ENCODE measurements at places on chromosomes 7 and 10.
A peak's percentile ranks its signal among the peaks of the same experiment; 100 is the strongest.

DNA sequence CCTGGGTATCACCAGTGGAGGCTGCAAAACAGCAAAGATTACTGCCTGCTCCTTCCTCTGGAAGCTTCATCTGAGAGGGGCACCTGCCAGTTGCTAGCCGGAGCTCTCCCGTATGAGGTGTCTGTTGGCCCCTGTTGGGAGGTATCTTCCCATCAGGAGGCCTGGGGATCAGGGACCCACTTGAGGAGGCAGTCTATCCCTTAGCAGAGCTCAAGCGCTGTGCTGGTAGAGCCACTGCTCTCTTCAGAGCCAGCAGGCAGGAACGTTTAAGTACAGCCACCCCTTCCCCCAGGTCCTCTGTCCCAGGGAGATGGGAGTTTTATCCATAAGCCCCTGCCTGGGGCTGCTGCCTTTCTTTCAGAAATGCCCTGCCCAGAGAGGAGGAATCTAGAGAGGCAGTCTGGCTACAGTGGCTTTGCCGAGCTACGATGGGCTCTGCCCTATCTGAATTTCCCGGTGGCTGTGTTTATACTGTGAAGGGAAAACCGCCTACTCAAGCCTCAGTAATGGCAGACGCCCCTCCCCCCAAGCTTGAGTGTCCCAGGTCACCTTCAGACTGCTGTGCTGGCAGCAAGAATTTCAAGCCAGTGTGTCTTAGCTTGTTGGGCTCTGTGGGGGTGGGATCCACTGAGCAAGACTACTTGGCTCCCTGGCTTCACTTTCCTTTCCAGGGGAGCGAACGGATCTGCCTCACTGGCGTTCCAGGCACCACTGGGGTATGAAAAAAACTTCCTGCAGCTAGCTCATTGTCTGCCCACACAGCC is 19.6 kb downstream of the SEMA3E start:
- no peak for DNase-seq

DNA sequence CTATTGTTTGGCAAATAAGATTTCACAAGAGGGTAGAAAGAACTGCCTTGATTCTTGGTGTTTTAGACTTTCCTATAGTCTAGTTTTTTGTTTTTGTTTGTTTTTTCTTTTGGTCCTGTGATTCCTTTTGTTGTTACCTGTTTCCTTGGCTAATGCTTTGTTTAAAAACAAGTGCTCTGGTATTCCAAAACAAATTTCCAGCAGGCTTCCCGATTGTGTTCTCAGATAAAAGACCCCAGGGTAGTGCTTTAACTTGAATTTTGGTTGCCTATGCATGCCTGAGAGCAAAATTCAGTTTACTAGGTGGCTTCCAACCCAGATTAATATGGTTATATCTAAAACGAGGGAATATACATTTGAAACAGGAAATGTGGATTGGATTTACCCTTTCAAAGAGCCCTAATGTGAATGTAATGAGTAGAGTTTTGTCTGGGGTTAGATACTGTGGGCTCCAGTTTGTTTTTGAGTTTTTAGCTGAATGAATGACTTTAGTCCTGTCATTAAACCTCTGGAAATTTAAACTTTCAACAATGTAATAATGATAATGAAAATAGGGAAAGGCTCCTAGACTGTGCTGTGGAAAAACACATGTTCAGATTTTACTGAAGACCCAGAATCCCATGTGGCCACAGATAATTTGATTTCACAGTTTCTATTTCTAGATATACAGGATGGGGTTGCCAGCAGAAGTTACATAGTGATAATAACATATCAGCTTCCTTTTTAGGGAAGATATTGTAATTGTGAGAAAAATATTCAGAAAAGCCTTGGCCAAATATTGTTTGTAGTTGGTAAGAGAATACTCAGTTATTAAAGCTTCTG is 23.9 kb downstream of the AUTS2 start:
- DNase-seq: no peak

DNA sequence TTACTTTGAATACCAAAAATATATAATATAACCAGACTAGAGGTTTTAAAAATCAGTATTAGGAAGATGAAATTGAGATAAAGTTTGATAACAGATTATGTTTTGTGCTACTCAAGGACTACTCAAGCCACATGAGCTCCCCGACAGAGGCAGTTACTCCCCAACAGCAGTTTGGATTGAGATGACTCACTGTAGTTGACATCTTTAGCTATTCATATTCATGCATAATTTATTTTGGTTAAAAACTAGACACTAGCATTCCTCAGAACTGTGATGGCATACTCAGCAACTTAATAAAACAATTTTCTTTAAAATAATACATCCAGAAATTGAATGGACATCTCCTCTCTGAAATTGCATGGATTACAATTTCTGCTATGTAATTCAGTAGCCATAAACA is 19.6 kb downstream of the PCLO start:
- no peak for DNase-seq

DNA sequence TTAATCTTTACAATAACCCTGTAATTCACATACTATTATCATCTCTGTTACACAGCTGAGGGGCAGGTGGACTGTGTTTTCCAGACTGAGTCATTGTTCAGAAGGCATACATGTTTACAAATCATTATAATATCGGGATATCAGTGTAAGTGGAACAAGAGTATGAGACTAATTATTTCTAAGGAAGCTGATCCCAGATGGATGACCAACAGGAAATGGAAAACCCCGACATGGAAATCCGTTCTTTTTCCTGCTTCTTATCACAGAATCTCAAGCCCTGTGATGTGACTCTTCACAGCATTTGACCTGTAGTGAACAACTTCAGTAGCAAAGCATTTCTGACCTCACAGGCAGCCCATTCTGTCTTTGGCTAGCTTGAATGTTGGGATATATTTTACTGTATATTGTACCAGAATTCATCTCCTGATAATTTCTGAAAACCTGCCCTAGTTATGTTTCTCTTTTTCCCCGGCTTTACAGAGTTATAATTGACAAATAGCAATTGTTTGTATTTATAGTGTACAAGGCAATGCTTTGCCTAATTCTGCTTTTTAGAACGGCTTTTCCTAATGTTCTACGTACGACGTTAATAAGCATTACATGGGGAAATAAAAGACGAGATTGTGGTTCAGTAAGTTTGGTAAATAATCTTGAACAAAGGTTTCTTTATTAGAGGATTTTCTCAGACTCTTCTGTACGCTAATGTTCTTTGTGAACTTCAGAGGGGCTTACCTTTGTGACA is 78.6 kb upstream of the SYPL1 start:
- DNase-seq: peak; percentile 94

- no peak for DNase-seq
These were observed 40.6 kb downstream of the AKR1B15 start for GRCh38 chr7:134589491-134589941.

DNA sequence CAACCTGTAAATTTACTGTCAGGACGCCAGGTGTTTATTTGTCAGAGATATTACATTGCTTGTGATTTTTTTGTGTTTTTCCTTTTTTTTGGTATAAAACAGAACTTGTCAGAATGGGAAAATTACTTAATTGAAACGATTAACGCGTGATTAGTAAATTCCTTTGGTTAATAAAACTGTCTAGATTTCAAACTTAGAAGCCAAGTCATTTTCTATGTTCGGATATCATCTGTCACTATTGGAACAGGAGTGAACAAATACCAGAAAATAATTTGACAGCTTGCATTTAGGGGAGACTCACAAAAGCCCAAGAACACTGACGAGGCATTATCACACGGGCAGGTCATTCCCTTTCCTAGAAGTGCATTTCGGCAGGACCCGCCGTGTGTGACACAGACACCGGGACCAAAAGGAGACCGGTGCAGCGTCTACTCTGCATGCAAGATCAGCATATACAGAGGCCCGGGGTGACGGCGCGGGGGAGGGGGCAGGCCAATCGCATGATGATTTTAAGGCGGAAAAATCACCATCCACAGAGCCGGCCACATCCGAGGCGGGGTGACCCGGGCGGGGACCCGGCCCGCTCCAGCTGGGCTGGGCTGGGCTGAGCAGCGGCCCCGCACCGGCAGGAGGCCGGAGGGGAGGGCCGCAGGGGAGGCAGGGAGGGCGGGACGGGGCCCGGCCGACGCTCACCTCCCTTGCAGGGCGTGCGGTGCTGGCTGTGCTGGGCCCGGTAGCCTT is 841 bp downstream of the GLUD1 start:
- peak; percentile 43 for DNase-seq

DNA sequence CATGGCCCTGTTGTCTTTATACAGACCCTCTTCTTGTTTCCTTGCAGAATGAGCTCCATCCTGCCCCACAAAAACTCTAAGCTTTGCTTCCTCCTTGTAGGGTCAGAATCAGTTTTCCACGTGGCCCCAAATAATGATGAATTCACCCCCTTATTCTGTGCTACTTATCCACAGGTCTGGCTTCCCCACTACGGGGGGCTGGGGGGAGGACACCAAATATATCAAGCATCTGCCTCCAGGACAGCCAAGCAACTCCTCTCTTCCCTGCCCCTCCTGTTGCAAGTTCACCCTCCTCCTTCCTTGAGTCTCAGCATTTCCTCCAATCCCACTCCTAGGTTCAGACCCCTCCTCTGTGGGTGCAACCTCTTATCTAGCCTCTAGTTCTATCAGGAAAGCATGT is 743.3 kb downstream of the GRID1 start:
- DNase-seq: no peak

DNA sequence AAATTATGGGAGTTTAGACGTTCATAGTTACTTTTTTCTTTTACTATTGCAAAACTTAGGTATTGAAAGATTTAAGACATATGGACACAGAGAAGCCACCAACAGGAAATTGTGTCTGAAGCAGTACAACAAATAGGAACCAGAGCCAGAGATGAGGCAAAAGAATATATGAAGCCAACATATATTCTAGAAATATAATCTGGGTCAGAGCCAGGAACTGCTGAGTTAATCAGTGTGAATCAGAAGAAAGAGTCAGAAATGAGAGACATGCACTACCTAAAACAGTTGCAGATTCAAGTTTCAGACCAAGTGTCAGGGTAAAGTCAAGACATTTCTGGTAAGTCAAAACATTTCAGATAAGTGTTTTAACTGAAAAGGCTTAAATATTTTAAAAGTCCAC is 67.7 kb downstream of the DGKB start:
- DNase-seq: no peak

- peak; percentile 99 for DNase-seq
These were observed 93.8 kb upstream of the SMNDC1 start for GRCh38 chr10:110398419-110399105.

- DNase-seq: peak; percentile 45
These were observed 217.2 kb upstream of the PLXNA4 start for GRCh38 chr7:132793474-132793873.

DNA sequence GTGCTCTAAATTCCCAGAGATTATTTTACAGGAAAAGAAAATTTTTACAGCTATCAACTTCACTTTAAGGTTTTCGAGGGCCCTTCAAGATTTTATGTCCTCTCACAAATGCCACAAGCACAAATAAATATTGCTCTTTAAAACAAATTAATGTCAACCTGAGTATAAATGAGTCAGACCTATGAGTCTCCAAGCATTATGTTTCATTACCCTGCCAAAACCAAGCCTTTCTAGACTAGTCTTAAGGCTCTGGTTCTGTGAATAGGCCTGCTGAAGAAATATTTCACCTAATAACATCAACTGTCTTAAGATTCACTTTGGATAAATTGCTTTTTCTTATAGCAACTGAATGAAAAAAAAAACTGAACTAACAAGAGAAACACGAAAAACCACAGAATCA is 153.0 kb downstream of the PDE1C start:
- no peak for DNase-seq

GRCh38 chr10:90644165-90644564 is 213.7 kb downstream of the HTR7 start:
- DNase-seq: no peak

DNA sequence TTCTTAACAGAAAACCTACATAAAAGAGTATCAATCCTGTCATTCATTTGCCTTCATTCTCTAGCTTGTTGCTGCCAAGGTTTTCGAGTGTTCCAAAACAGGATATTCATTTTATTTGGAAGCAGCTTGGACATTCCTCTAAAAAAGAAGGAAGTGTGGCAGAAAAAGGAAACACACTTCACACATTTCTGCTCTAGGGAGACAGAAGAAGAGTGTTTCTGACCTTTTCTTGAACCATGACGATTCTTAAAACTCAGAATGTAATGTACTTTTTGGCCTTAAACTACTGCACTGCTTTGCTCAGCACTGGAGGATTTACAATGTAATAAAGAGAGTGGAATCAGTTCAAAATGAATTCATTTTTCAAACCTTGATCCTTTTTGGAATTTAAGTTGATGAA is 81.3 kb downstream of the SEMA3A start:
- DNase-seq: peak; percentile 59

DNA sequence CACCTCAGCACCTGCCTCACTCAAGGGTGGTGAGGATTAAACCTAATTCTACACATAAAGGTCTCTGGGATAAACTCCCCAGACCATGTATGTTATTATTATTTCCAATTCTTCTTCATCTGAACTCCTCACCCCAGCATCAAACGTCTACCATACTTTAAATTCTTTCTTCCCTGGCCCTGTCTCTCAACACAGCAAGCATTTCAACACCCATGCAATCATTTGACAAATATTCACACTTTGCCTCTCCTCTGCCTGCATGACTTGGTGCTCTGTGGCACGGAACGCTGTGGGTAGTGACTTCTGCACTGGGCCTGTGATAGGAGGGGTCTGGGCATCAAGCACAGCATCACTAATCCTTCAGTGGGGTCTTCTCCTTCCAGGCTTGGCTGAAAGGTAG is 490.8 kb downstream of the TNS3 start:
- no peak for DNase-seq

DNA sequence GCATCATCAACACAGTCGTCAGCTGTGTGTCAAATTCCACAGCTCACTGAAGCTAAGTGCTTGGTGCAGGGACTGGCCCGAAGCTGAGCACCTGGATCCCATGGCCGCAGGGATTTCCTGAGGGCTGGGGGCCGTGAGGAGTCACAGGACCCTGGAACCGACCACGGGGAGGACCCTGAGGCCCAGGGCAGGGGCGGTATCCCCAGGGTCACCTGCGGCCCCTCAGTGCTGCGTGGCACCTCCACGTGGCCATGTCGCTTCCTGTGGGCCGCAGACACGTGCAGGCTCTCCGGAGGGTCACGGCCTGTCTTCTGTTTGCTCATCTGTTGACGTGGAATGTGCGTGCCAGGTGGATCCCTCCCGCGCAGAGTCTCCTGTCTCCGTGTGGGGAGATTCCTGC is 53.4 kb downstream of the NKX6-2 start:
- no peak for DNase-seq

DNA sequence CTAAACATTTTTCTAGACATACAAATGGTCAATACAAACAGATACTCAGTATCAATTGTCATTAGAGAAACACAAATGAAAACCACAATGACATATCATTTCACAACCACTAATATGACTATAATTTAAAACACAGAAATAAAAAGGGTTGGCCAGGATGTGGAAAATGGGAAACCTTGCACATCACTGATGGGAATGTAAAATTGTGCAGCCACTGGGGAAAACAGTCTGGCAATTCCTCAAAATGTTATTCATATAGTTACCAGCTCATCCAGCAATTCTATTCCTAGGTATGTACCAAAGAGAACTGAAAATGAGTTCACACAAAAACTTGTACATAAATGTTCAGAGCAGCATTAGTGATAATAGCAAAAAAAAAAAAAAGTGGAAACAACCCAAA is 106.1 kb upstream of the LRRTM3 start:
- DNase-seq: no peak

- no peak for DNase-seq
These were observed 44.1 kb downstream of the RNF32 start for GRCh38 chr7:156684661-156685060.

GRCh38 chr7:24703296-24703695 is 54.0 kb downstream of the GSDME start:
- no peak for DNase-seq

GRCh38 chr7:47336472-47337425 is 245.2 kb downstream of the TNS3 start:
- no peak for DNase-seq

GRCh38 chr7:50778189-50778588 is 4.5 kb downstream of the GRB10 start:
- no peak for DNase-seq
